ENCODE measurements at places on chromosomes 5 and 9.

DNA sequence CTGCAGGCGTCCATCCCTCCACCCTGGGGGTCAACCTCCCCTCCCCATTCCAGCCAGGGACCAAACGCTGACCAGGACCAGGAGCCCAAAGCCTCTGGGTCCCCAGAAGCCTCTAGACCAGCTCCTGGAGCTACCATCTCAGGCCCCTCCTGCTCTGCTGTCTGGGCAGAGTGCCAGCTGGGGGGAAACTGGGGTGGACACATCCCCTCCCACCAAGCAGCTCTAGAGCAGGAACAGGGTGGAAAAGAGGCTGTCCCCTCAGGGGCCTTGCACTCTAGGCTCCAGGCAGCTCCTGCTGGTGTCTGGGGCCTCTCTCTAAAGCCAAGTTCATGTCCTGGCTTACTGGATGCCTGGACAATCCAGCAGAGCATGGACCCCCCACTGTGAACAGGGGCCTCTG is 4.4 kb downstream of the SSNA1 start:
- DNase-seq: no peak

DNA sequence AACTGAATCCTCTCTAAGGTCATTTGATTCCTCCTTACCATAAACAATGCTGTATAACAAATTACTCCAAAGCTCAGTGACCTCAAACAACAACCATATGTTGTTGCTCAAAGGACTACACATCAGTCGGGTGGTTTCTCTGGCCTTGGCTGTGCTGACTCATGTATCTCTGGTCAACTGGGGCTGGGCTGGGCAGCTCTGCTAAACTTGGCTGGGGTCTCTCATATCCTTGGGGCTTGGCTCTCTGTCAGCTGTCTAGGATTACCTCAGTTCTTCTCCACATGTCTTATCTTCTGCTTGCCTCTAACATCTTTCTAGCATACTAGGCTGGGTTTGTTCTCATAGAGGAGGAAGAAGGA is 86.4 kb downstream of the GALNT10 start:
- no peak for DNase-seq

- DNase-seq: no peak
Measured at GRCh38 chr5:134189031-134189430, 12.3 kb upstream of the SKP1 start.

DNA sequence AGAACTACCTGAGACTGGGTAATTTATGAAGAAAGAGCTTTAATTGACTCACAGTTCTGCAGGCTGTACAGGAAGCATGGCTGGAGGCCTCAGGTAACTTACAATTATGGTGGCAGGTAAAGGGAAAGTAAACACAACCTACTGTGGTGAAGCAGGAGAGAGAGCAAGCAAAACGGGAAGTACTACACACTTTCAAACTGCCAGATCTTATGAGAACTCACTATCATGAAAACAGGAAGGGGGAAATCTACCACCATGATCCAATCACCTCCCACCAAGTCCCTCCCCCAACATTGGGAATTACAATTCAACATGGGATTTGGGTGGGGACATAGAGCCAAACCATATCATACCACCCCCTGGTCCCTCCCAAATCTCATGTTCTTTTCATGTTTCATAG is 58.7 kb upstream of the GPR151 start:
- no peak for DNase-seq

- DNase-seq: no peak
Measured at GRCh38 chr5:15785531-15785981, 285.6 kb downstream of the FBXL7 start.

DNA sequence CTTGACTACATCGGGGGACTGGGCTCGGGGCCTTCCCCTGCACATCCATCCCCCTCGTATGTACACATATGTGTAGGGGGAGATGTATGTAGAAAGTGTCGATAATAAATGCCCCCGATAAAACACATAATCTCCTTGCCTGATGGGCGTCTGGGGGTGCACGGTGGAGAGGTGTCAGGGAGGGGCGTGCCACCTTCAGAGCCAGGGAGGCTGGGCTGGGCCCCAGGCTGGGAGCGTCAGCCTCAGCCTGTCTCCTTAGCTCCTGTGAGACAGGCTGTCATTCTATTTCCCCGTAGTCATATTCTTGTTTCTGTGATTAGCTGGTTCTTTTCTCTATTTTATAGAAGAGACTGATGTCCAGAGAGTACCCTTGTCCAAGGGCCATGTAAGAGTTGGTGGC is 4.7 kb upstream of the RXRA start:
- DNase-seq: no peak

GRCh38 chr5:147690595-147690994 is 91.9 kb downstream of the JAKMIP2 start:
- DNase-seq: peak; percentile 2

DNA sequence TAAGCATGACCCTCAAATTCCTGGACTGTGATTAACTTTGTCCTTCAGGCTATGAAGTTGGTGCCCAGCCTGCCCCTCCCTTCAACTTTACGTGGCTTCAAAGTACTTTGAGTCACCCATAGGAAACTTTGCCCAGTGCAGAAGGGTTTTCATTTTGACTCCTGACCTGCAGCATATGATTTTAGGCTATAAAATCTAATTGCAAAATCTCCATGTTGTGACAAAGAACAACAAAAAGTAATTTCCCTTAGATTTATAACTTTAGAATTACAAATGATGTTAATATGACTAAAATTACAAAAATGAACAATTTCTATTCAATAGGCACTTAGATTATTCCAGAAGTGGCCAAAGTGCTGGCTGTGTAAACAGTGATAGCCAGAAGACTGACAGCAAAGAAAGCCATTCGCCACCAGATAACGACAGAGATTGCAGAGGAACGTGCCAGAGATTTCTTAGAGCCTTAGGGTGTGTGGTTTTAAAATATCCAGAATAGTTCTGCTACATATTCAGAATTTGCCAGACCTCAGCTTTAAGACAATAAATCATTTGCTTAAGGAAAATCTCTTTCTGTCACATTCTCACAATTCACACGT is 197.4 kb downstream of the SEMA5A start:
- DNase-seq: no peak

All from OCI-LY7 (cell line).